ENCODE measurements at places on chromosomes 4 and X.
A peak's percentile ranks its signal among the peaks of the same experiment; 100 is the strongest.

GRCh38 chr4:171602638-171603355 lies 210.4 kb upstream of the GALNTL6 start:
- DNase-seq: no peak

- DNase-seq: no peak
Measured at GRCh38 chr4:66949419-66949818, 595.9 kb downstream of the CENPC start.

DNA sequence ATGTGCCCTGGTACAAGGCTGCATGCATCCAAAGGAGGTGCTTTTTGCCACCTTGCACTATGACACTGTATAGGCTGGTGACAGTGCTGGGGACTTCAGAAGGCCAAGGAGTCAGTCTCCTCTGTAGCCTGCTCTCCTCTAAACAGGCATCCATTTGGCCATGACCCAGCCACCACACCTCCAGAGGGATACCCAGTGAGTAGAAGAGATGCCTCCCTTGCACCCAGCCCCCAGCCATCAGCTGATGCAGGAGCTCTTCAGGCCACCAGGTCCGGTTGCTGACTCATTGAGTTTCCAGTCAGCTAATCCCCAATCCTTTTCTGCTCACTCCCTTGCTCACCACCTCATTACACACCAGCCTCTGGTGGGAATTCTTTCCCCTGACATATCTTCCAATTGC lies 99.8 kb downstream of the PJA1 start:
- no peak for DNase-seq

GRCh38 chrX:19964017-19964710 lies 26.7 kb downstream of the BCLAF3 start:
- peak; percentile 77 for DNase-seq

GRCh38 chr4:39502019-39502663 lies 25.1 kb downstream of the UGDH start:
- DNase-seq: no peak
